Activated T-cell treated with anti-CD3 and anti-CD28 coated beads, Interleukin-2, amount 50 U/mL, for 24 hours (primary cell): ENCODE measurements at places on chromosomes 4 and X.

GRCh38 chr4:8721621-8722020 is 129.1 kb downstream of the CPZ start:
- DNase-seq: no peak

- DNase-seq: no peak
These were observed 732.1 kb downstream of the STIM2 start for GRCh38 chr4:27592738-27593137.

DNA sequence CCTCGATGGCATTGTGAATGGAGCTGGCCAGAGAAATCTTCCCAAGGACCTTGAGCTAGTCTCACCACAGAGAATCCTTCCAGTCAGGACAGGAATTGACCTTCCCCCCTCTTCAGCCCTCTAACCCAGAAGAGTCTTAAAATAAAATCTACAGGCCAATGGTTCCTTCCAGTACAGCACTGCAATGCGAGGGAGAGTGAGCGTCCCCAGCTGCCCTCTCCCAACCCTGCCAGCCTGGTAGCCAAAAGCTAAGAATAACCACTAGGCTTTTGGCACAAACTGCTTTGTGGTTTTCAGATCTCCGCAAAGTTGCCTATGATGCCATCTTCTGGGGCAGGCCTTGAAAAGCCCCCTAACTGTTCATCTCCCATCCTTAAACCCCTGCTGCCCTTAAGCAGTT is 175.1 kb downstream of the AR start:
- DNase-seq: no peak

DNA sequence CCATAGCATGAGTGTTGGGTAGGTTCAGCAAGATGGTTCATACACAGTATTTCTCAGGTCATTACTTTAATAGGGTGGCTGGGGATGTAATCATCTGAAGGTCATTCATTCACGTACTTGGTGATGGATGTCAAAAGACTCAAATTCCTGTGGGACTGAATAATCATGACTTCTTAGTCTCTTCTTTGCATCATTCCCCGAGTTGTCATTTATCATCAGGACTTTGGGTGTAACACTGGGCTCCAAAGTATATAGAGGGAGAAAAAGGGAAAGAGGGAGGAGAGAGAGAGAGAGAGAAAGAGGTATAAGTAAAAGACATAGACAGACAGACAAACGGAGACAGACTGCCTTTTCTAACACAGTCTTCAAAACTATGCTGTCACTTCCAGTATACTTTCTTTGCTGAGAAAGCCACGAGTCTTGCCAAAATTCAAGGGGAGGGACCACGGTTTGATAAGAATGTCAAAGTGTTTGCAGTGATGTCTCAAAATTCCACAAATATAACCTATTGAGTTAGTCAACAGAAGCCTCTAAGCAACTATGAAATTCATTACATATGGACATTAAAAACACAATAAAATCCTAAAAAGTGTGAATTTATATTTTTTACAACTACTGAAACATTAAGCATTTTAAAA is 55.9 kb downstream of the UGT2A3 start:
- DNase-seq: no peak

GRCh38 chrX:131792356-131792749 is 230.7 kb upstream of the STK26 start:
- peak; percentile 80 for DNase-seq

- DNase-seq: no peak
These were observed 91.9 kb upstream of the KLHL13 start for GRCh38 chrX:118208481-118208880.

- no peak for DNase-seq
These were observed 20.8 kb downstream of the GUCY1A1 start for GRCh38 chr4:155687380-155687982.

- DNase-seq: peak; percentile 3
These were observed 50.8 kb downstream of the HTRA3 start for GRCh38 chr4:8320386-8320750.

DNA sequence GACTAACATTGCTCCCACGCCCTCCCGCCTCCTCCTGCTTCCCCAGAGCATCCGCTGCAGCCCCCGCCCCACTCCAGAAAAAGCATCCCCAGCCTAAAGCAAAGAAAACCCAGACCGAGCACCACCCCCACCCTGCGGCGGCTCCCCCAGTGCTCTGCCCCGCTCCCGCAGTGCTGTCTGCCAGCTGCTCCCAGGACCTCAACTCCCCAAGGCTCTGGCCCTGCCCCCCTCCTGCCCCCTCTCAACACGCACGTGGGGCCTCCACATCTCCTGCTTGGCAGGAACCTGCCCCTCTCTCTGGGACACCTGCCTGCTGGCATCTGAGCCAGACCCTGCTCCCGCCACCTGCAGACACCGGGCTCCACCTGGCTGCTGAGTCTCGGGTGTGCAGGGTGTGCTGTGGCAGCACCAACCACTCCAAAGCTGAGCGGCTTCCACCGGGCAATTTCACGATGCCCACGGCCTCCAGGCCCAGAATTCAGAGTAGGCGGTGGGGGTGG is 79.4 kb downstream of the FAM53A start:
- DNase-seq: no peak

DNA sequence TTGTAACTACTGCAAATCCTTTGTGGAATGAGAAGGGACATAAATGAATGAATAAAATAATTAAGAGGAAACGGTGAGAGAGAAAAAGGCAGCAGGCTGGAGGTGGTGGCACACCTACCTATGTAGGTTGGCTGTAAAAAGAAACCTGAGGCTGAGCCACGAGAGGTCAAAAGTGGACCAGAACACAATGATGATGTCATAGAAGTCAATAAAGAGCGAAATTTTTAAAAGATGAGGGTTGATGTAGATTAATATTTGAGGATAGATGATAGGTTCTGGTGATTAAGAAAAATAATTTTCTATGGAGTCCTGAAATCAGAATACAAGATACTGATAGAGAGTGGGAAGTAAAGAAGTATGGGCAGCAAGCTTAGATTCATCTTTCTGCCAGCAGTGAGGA is 1.7 kb downstream of the TRPC5OS start:
- no peak for DNase-seq

GRCh38 chr4:114034189-114034588 is 54.7 kb upstream of the ARSJ start:
- no peak for DNase-seq

DNA sequence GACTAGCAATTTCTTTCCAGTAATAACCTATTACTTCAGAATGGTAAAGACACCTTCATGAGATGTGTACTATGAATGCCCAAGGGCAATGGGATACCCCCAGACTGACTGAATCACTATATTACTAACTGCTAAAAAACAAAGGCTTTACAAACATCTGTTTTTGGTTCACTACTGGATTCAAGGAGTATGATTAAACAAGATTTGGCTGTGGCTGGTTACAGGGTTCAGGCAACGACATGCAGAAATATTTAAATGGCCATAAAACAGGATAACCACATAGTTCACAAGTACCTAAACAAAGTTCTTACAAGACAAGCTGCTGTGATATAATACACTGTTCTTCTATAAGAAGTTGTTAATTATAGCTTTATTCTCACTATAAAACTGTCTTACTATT is 128.2 kb downstream of the FRYL start:
- no peak for DNase-seq

DNA sequence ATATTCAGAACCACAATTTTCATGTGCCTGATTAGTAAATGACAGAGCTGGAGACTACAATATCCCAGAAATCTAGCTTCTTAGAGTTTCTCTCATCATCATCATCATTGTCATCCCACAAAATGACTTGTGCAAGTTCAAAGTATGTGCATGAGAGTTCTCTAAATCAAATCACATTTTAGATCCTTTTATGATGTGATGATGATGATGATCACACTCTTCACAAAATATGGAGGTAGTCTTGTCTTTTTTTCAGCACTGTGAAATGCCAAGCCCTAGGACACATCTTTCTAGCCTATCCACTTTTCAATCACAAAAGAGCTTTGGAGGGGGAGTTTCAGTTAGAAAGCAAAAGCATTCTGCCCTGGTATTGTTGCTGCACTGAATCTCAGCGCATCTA is 7.4 kb downstream of the MBNL3 start:
- no peak for DNase-seq

DNA sequence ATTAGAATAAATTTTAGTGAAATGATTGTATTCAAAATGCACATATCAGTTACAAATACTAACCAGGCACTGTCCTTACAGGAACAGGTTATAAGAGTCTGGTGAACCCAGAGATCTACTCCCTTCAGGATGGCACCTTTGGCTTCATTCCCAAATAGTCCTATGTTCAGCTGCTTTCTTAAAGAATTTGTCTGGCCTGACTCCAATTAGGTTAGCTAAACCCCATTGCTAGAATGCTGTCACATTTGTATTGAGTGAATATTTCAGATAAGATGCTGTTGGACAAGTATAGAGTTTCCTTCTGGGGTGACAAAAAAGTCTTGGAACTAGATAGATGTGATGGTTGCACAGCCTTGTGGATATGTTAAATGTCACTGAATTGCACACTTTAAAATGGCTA is 69.4 kb downstream of the EFHC2 start:
- DNase-seq: no peak

DNA sequence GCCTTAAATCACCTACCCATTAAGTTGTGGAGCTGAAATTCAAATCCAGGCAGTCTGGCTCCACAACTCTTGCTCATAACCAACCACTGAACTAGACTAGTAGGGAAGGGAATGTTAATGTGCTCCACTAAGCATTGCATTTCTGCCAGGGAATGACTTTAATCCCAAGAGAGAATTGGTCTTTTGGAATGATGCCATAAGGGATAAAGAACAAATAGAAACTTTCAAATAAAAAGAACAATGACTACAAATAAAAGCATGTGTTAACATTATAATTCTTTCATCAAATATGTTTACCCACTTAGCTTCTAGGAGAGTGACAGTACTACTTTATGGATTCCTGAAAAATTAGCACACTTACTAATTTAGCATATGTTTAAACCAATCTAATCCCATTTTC is 905.9 kb downstream of the CENPC start:
- DNase-seq: no peak

GRCh38 chr4:57265831-57266582 is 155.8 kb upstream of the IGFBP7 start:
- DNase-seq: no peak

GRCh38 chrX:107000013-107000515 is at the start of gene MORC4:
TSS of gene MORC4 (minus strand) at chrX:107000212. CDS start at chrX:106999969, 243 bp downstream.
- DNase-seq: peak; percentile 79

- no peak for DNase-seq
These were observed 10.8 kb upstream of the KLKB1 start for GRCh38 chr4:186216465-186217024.

GRCh38 chr4:56467284-56468096 is at the start of gene SRP72:
TSS of gene SRP72 (plus strand) at chr4:56467617. CDS start at chr4:56467636, 19 bp downstream.
- peak; percentile 89 for DNase-seq

GRCh38 chrX:85998954-85999353 is 48.4 kb downstream of the CHM start:
- no peak for DNase-seq

DNA sequence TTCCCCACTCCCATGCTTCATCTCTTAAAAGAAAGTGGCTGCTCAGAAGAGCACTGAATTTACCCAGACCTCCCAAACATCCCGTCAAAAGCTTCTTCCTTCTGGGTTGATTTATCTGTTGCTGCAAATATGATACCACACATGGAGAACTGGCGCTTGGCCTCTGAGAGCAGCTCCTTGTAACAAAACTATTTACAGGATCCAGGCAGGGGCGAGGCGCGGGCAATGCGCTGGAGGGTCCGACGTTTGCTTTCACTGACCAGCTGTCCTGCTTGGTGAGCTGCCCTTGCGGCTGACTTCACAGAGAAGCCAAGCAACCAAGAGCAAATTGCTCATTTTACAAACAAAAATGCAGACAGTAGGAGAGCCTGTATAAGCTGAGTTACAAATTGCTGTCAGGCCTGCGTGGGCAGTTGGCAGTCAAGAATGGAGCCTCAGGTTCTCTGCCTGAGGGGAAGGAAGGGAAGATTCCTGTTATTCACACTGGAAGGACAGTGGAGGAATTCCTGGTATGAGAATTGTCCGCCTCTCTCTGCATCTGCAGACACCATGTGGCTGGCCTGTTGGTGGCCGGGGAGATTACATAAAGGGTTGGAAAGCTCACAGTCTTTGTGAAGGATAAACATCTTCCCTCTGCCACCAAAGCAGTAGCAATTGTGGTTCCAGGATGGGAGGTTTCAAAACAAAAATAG is 192.2 kb upstream of the LEF1 start:
- DNase-seq: no peak

DNA sequence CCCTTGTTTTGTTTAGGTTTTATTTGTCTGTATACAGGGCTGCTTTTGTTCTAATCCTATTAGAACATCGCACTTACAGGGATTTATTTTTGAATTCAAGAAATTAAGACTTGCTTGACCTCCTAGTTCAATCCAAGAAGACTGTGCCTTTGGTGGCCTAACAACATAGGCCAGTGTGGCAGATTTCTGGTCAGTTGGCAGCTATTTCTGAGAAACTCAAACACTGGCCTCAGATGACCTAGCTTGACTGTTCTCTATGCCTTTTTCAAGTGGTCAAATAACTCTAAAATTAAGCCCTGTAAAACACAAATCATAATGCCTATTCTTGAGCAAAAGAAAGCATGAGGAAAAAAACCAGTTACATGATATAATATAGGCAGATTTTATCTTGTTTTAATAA is 89.3 kb upstream of the GPR34 start:
- no peak for DNase-seq

DNA sequence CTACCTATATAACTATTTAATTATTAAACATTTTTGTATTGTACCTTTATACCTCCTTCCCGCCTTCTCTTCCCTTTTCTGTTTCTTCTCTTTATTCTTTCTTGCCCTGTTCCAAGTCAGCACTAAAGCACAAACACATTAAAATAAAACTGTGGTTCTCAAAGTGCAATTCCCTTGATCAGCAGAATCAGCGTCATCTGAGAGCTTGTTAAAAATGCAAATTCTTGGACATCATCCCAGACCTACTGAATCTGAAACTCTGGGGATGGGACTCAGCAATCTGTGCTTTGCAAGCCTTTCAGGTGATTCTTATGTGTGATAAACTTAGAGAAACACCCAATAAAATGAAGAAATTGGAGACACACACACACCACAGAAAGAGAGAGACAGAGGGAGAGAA is 178.4 kb upstream of the BMP3 start:
- DNase-seq: no peak

- no peak for DNase-seq
These were observed 10.4 kb downstream of the CSTF2 start for GRCh38 chrX:100830547-100830946.

DNA sequence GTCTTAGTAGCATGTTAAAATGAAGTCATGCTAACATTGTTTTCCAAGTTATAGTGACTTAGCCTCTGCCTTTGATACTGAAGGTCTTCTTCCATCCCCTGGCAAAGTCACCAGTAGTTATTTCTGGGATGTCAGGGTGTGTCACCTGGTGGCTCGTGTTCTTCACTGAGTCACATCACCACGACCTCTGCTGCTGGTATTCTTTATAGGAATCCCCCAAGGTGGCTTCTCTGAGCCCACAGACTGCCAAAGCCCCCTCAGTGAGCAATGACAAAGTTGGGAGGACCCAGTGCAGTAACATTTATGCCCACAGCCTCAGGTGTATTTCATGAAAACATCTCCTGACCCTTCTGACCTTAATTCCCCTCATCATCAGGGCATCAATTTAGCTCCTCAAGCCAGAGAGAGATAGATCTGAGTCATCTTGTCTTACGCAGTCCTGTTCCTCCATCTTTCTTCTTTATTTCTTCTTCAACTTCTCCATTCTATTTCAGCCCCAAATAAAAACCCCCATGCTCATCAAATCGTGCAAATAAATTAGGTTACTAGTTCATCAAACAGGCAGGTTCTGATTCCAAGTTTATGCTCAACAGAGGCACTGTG is 29.3 kb upstream of the GPRIN3 start:
- no peak for DNase-seq

- no peak for DNase-seq
These were observed 160.7 kb upstream of the FTHL17 start for GRCh38 chrX:31232506-31232905.

- no peak for DNase-seq
These were observed 767.3 kb upstream of the TENM3 start for GRCh38 chr4:181475781-181476507.

- DNase-seq: no peak
These were observed 56.9 kb downstream of the APLN start for GRCh38 chrX:129597905-129598304.
